DMS79 (cell line): ENCODE measurements at places on chromosomes 13 and 19.
A peak's percentile ranks its signal among the peaks of the same experiment; 100 is the strongest.

GRCh38 chr13:99124794-99125316 is 75.8 kb upstream of the UBAC2 start:
- peak; percentile 88 for DNase-seq

DNA sequence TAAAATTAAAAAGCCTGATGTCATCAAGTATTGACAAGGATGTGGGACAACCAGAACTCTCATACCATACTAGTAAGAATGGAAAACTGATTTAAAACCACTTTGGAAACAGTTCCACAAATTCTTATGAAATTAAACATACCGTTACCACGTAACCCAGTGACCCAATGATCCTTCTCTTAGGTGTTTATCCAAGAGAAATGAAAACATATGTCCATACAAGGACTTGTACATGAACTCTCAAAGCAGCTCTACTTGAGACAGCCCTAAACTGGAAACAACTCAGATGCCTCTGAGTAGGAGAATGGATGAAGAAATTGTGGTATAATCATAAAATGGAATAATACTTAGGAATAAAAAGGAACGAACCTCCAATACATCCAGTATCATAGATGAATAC is 27.6 kb downstream of the SLC6A16 start:
- no peak for DNase-seq

DNA sequence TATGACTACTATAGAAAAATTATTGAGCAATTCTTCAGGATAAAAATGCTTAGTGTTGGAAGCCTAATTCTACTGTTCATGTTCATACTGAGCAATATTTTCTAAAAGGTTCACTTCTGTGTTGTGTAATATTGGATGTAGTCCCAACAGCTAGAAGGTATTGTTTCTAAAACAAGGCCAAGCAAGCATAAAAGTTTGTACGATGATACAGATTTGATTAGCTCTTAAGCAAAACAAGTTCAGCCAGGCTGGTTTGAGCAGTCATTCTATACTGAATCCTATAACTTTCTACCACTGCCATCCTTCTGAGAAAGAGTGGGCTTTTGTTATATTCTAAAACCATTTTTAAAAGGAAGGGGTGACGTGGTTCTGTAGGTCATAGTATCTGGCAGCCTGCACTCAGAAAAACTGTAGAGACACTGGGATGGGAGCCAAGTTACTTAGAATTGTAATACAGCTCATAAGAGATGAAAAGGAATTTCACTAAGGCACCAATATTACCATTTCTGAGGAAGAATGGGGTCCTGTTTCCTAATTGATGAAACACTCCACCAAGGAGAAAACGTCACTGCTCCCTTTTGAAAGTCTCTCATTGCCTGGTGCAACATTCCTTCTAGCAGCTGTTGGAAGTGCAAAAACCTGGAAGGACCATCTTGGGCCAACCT is 275.0 kb upstream of the DACH1 start:
- DNase-seq = no peak

GRCh38 chr19:10888421-10888866 is 17.1 kb downstream of the CARM1 start:
- no peak for DNase-seq

DNA sequence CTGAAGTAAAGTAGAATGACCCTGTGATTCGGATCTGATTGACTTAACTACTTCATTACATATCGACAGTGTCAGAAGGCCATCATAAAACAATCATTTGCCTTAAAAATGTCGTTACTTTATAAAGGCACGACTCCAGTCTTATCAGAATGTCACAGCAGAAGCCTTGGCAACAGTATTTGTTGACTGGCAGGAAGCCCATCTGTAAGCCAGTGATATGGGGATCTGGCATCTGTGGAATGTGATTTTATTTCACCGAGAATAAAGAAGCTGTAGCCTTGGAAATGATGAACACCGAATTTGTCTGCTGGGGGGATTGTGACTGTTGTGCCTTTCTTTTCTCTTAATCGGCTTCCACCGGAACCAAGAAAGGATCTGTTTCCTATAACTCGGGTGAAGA is 362.5 kb downstream of the TDRD3 start:
- no peak for DNase-seq

DNA sequence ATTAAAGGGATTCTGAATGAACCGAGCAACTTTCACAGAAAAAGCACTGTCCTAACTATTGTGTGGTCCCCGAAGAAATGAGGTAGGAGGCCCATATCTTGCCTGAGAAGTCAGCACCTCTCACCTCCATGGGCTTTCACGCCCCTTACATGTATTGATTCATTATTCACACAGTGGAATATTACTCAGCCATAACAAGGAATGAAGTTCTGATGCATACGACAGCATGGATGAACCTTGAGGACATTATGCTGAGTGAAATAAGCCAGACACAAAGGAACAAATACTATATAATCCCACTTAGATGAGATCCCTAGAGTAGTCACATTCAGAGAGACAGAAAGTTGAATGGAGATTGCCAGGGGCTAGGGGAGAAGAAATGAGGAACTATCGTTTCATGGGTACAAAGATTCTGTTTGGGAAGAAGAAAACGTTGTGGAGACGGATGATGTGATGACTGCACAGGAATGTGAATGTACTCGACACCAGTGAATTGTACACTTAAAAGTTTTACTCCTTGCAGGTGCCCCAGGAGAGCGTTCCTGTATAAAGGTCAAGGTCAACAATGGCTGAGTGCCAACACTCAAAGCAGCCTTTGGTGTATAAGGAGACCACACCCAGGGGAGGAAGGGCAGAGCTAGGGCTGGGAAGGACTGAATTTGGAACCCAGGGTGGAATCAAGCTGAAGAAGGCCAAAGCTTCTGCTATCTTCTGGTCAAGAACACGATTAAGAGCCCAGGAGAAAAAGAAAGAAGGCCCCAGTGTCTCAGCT is 22.5 kb downstream of the ZIC5 start:
- no peak for DNase-seq

DNA sequence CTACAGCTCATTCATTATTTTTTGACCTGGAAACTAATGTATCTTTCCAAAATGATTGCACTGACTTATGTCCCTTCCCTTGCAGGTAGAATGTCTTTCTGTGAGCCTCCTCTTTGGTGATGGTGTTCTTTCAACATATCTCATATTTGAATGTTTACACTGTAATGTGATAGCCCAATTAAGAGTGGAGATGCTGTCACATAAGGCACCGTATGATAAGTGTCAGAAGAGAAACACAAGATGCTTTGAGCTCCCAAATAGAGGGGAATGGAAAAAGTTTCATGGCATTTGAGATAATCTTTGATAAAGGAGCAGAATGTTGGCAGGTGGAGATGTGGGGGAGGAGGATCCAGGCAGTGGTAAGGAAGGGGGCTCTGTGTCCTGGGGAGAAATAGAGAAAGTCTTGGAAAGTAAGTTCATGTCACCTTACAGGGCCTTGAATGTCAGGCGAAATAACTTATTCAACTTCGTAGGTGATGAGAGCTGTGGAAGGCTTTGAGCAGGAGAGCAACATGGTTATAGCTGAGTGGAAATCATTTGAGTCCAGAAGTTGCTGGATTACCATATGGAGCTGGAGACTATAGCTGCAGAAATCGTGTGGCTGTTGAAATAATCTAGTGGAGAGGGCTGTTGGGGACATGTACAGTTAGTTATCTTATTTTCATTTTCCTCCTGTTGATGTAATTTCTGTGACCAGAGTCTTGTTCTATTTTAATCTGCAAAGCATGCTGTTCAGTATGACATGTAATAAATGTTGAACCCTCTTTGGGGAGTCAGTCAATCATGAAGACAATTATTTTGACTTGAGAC is 10.3 kb upstream of the RNF113B start:
- no peak for DNase-seq

GRCh38 chr19:7450243-7451223 is 38.3 kb downstream of the PEX11G start:
- DNase-seq = no peak

DNA sequence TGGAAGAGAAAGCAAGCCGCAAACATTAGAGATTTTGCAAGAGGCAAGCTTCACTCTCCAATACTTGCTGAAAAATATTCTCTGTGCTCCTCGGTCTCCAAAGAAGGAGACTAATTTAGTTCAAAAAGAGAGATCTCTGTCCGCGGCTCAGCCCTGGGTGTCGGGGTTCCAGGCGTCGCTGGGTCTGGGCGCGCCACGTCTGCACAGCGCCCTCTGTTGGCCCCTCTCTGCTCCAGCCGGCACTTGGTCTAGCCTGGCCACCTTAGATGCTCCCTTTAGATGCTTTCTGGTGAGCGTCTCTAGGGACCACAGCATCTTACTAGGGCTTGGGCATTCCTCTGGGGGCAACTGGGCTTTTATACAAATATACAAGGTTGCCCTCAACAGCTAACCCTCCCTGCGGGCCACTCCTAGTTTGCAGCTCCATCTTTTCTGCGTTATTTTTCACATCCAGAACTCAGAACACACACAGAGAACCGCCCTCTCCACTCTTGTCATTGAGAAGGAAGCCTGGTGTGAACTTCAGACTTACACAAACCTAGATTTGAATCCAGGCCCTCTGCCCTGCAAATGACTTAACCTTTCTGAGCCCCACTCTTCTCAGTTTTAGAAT is 78.3 kb downstream of the CYSLTR2 start:
- no peak for DNase-seq

DNA sequence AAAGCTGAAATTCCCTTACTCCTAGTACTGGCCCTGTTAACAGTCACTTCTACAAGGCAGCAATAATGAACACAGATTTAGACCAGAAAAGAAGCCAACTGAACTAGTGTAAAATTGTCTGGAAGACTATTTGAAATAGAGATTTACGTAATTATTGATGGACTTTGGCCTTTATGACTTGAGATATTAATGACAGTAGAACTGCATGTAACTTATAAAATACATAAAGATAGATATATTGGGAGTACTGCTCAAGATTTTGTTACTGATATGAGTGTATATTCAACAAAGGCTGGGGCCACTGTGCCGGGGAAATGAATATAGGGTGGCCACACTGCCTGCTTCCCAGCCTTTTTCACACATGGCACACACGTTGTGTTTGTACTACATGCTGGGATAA is 88.8 kb downstream of the STARD13 start:
- DNase-seq = no peak

DNA sequence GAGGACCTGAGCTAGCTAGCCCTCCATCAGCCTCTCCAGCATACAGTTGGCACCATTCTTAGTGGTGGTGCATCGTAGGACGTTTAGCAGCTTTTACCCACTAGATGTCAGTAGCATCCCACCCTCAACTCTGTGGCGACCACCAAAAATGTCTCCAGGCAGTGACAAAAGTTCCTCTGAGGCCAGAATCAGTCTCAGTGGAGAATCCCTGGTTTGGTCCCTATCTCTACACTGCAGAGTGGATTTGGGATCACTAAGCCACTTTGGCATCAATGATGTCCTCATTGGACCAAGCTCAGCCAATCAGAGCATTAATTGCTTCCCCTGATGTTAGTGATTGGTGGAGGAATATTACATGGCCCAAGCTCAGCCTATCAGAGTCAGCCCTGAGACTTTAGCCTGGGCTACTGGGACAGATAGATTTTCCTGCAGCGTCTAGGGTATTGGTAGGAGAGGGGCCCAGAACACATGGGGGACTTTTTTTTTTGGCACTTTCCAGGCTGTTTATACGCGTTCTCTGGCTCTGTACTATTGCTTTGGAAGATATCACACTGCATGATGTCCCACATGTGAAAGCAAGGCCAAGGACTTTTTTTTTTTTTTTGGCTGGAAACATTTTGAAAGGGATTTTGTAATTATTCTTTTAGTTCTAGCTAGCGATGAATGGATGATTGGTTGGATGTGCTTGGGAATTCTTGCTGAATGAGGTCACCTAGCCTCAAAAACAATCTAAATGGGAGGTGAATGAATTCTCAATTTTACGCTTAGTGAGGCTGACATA is 7.0 kb downstream of the TMEM221 start:
- DNase-seq = no peak

DNA sequence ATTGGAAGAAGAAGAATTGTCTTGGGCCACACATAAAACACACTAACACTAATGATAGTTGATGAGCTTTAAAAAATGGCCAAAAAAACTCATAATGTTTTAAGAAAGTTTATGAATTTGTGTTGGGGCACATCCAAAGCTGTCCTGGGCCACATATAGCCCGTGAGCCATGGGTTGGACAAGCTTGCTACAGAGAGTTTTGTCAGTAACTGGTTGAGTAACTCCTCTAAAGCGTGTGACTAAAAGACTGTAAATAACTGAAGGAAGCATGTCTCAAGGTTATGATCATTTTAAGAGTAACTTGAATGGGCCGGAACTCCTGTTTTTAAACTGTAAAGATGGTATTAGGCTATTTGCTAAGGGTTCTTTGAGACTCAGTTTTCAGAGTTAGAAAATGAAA is 118.0 kb downstream of the KL start:
- DNase-seq = no peak

DNA sequence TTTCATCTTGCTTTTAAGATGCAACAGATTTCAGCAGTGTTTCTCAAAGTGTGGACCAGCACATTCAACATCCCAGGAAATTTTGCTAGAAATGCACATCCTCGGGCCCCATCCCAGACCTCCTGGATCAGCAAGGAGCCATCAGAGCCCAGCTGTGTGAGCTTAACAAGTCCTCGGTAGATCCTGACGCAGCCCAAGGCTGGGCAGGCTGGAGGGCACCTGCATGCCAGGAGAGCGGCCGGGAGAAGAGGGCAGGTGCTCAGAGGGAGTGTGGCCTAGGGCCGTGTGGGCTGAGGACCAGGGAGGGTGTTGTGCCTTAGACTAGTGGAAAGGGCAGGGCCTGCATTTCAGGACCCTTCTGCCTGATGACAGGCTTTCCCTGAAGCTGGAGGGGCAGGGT is 2.2 kb upstream of the MCF2L start:
- DNase-seq = no peak

- DNase-seq = no peak
These were observed 2.7 kb downstream of the MYO9B start for GRCh38 chr19:17078036-17078919.

GRCh38 chr19:29302002-29302928 is 89.3 kb upstream of the UQCRFS1 start:
- no peak for DNase-seq

- no peak for DNase-seq
These were observed 156.9 kb downstream of the KCTD15 start for GRCh38 chr19:33953592-33953991.

DNA sequence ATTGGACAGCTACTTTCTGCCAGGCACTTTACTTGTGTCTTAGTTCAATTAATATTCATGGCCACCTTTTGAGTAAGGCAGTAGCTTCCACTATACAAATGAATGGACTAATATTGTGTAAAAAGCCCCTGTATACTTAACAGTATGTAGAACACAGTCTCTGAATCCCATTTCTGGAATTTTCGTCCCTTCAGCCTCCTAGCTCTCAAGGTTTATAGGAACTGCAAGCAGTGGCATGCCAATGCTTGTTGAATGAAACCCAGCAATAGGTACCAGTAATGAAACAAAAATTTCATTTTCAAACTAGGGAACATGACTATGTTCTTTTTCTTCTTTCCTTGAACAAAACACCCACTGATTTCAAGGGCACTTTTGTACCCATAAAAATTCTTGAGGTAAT is 361.6 kb downstream of the TDRD3 start:
- no peak for DNase-seq

GRCh38 chr19:49469828-49470614 is 4.0 kb upstream of the FLT3LG start:
- DNase-seq = no peak

- DNase-seq = no peak
These were observed 39.4 kb upstream of the DACH1 start for GRCh38 chr13:71906448-71906847.

- DNase-seq = no peak
These were observed 34.9 kb upstream of the MCF2L start for GRCh38 chr13:112934078-112934477.
